Stimulated activated CD4-positive, alpha-beta T cell treated with anti-CD3 and anti-CD28 coated beads, Interleukin-1b, Interleukin-23, amount 100 ng/mL, for 1 hour (primary cell): ENCODE measurements at places on chromosomes 7 and 10.

GRCh38 chr7:80900583-80901576, 18.0 kb downstream of the SEMA3C start:
- no peak for DNase-seq

DNA sequence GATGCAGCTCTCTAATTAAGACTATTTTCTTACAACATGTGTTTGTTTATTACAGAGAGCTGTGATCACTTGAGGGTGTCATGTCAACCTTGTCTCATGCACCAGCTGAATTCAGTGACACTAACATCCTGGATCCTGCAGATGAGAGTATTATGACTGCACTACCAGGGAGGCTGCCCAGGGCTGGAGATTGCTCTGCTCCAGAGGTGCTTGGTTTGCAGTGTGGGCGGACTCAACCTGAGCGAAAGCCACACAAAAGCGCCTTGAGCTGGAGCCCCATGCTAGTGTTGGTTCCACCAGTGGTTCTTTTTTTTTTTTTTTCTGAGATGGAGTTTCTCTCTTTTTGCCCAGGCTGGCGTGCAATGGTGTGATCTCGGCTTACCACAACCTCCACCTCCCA, 33.8 kb upstream of the ATXN7L1 start:
- no peak for DNase-seq

- DNase-seq: no peak
These were observed 135.8 kb upstream of the CXCL12 start for GRCh38 chr10:44520651-44521050.

DNA sequence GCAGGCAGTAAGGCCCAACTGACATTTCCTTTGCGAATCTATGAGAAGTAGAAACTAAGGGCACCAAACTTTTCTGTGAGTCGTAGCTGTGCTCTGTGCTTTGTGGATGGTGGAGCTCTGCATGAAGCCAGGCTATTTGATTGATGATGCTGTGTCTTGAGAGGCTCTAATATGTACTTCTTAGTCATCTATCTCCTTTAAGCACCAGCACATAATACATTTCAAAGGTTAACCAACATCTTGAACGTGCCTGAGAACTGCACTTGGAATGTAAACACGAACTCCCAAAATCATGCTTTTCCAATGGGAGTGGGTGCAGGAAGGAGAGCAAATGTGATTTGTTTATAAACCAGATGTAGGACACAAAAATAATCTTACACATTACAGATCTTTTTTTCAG, 411.6 kb downstream of the PARD3 start:
- no peak for DNase-seq

- DNase-seq: no peak
These were observed 120.3 kb downstream of the FOXP2 start for GRCh38 chr7:114534953-114535352.

DNA sequence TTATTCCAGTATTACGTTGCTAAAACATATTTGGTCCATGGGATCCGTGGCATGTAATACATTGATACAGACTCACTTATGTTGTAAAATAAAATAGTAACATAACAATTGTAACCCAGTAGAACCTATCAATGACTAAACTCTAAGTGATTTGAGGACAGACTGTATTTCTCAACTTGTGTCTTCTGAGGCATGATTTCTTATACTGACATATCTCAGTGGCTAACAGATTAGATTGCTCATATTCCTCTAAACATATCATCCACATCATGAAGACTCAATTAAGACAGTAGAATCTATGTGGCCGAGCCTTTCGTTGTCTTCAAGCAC, 72.3 kb downstream of the CREB5 start:
- no peak for DNase-seq

- DNase-seq: no peak
These were observed 80.8 kb downstream of the DNAJB9 start for GRCh38 chr7:108650467-108650866.

DNA sequence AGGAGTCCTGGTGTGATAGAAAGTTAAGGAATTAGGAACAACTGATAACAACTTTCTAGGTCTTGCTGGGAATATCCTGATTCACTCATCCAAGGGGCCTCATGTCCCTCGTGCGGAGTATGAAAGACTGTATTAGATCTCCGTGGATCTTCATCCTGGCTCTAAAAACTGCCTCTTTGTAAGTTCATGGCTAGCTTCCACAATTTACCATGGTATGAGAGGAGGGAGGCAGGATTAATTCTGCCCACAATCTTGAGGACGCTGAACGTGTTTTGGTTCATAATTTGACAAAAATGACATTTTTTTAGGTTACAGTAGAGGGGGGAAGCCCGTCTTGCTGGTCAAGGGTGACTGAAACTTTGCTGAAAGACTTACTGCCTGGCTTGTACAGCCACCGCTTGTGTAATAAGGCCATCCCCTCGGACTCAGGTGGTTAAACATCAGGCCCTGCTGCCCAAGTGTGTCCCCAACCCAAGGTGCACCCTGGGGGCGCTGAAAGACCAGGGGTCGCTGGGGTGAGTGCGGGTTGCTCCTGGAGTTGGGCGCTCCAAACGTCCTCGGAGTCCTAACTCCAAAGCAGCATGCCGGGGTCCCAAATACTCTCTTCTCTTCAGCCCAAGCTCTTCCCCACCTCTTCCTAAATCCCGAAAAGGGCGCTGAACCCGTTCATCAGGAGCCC, 733 bp downstream of the HIBADH start:
- no peak for DNase-seq

DNA sequence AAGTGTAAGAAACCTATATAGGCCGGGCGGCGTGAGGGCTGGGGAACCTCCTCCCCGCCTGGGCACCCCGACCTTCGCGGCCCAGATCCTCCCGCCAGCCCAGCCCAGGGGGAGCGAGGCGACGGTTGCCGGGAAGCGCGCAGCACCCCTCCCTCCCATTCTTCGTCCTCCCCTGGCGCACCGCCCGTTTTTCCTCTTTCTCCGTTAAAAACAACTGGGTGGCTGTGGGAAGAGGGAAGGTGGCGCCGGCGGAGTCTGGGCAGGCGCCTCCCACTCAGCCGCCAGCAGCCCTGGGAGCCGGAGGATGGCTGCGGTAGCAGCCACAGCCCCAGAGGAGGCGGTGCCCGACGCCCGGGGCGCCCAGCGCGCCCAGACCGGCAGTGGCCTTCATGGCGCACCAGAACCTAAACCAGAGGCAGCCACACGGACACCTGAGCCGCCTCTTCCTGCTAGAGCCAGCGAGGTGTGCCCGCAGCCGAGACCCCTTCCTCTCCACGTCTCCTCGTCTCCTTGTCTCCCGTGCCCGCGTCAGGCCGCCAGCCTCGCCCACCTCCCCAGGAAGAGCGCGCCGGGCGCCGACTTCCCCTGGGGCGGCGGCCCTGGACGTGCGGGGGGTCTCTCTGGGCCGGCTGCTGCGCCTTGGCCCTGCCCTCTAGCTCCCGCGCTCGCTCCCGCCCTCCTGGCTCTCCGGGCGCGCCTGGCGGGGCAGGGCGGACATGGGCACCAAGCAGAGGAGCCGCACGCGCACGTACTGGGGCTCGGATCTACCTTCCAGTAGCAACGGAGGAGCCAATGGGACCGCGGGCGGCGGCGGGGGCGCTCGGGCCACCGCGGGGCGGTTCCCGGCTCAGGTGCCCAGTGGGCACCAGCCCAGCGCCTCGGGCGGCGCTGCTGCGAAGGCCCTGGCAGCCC, 32.8 kb upstream of the SFTPD start:
- DNase-seq: no peak

GRCh38 chr7:23981314-23981713, 271.3 kb downstream of the STK31 start:
- DNase-seq: no peak

DNA sequence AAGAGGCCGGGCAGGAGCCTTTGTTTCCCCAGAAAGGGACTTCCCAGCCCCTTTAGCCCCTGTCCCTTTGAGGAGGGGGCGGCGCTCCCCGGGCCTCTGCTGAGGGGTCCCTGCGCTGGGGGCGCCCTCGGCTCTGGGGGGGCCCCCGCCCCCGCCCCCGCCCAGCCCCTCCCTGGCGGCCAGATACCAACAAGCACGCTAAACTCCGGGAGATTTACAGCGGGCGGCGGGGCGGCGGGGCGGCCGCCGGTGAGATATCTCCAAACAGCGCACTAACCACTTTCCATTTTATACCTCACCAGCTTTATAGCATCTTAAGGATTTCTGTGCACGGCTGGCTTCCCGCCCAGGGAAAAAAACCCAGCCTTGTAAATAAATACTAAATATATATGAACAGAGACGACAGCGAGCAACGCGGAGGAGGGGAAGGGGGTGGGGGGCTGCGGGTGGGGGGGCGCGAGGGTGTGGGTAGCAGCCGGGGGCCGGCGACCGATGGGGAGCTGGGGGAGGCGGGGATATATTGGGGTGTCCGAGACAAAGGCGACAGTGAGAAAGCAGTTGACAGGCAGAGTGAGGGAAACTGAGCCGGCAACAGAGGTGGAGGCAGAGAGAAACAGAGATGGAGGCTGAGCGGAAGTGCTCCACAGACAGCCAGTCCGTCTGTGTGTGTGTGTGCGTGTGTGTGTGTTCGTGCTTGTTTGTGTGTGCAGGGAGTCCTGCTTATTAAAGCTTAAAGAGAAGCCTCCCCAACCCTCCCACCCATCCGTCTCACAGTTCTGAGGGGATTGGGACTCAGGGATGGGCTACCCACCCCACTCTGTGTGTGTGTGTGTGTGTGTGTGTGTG, 85.8 kb downstream of the HIF1AN start:
- no peak for DNase-seq

DNA sequence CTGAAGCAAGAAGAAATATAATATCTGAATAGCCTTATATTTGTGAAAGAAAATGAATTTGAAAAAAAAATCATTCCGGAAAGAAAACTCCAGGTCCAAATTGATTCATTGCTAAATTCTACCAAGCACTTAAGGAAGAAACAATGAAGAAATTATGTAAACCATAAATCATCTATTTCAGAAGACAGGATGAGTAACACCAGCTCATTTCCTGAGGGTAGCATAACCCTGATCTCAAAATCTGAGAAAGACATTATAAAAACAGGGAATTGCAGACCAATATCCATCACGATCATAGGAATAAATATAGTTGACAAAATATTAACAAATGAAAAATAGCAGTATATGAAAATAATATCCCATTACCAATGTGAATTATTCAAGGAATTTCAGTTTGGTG, 70.1 kb upstream of the RAB18 start:
- DNase-seq: no peak

DNA sequence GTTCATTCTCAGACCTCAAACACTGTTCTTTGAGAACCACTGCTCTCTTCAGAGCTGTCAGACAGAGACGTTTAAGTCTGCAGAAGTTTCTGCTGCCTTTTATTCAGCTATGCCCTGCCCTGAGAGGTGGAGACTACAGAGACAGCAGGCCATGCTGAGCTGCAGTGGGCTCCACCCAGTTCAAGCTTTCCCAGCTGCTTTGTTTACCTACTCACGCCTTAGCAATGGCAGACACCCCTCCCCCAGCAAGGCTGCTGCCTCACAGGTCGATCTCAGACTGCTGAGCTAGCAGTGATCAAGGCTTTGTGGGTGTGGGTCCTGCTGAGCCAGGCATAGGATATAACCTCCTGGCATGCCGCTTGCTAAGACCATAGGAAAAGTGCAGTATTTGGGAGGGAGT, 80.5 kb upstream of the CYP2C9 start:
- no peak for DNase-seq

GRCh38 chr7:71752171-71752935, 620.4 kb downstream of the GALNT17 start:
- no peak for DNase-seq

DNA sequence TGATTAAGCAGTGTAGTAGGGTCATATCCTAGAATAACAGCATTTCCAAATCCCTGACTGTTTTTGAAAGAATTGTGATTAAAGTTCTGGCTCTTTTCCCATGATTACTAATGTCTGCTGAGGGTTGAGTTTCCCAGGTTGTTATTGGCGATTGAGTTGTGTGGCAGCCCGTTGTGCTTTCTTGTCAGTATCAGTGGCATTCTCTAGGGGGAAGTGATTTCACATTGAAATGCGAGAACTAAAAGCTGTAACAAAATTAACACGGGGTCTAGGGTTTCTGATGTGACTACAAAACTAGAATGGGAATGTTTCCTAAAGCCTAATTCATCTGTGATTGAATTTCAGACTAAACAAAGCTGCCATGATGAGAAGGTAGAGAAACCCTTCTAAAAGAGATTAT, 349.4 kb downstream of the EXOC4 start:
- DNase-seq: no peak

DNA sequence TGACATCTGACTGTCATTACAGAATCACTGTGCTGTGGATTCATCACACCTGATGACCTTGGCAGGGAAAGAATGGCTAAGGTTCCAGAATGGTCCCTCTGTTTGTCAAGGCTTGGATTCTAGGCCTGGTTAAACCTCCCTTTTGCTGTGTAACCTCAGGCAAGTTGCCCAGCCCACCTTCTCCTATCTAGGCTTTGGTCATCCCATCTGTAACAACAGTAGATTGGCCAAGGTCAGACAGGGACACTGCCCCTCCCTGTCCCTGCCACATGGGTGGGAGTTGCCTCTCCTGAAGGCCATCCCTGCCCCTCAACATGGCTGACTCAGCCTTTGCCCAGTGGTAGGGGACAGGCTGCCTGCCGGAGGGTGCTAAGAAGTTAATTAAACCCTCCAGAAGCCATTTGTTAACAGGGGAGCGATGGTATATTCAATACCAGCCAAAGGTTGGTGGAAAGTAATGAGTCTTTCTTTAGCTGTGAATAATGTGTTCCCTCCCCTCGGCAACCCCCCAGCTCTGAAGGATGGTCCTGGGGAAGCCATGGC, 149.8 kb upstream of the PCBD1 start:
- DNase-seq: no peak

DNA sequence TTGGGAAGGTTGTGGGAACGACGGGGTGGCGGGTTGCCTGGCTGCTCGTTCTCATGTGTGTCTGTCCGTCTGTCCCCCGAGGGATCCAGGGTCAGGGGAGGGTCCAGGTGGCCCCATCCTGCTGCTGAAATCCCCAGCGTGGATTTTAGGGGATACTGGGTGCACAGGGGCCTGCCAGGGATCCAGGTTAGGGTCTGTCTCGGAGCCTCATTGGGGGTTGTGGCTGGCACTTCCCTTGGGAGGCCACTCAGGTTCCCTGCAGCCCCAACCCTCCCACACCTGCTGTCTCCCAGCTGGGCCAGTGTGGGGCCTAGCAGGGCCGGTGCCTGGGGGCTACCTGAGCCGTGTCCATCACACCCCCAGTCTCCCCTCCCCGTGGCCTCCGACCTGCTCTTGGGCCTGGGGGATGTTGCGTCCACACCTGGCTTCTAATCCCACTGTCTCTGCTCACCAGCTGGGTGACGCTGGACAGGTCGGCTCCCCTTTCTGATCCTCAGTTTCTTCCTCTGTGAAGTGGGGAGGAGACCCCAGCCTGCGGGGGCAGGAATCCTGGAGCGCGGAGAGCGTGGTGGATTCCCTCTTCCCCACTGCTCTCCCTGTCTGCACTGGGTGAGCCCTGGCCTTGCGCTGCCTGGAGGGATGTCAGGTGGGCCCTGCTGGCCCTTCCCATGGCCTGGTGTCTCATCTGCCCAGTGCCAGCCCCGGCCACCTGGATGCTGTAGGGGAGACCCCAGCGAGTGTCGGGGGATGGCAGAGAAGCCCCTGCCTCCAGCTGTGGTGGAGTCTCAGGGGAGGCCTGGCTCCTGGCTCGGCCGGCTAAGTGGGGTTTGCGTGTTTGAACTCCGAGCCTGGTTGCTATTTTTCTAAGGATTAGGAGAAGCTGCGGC, 81.6 kb downstream of the UNCX start:
- DNase-seq: no peak
